M059J (cell line): ENCODE measurements at places on chromosomes 16 and 17.
A peak's percentile ranks its signal among the peaks of the same experiment; 100 is the strongest.

DNA sequence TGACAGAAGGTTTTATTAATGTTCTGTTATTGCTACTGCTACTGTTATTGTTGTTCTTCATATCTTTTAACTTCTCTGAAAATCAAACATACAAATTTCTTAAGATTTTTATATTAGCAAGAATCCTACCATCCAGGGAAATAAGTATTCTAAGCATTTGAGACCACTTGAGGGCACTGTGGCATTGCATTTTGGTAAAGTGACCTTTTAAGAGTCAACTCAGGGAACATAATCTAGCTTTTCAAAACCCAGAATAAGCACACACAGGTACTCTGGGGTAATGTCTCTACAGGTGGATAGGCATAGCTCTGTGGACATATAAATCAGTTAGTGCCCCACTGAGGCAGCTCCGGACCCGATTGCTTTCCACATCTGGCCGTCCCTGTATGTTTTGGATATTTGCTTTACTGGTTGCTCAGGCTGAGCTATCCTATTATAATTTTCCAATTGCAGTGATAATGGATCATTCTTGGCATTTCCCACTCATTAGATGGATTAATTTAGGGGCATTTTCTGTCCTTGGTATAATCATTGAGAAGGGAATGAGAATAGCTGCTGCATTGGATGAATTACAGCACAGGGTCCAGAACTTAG is 1425.1 kb upstream of the CDH8 start:
- peak; percentile 27 for DNase-seq

DNA sequence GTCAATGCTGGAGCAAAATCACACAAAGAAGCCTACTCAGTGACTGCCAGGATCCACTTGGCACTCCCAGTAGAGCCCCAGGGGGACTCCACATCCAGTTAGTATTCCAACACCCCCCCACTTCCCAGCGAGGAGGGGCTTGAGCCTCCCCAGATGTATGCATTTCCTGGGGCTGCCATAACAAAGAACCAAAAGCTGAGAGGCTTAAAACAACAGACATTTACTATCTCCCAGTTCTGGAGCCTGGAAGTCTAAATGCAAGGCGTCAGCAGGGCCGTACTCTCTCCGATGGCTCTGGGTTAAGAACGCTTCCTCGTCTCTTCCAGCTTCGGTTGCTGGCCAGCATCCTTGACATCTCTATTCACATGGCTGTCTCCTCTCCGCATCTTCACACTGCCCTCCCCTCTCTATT is 23.0 kb upstream of the GNA13 start:
- no peak for DNase-seq

DNA sequence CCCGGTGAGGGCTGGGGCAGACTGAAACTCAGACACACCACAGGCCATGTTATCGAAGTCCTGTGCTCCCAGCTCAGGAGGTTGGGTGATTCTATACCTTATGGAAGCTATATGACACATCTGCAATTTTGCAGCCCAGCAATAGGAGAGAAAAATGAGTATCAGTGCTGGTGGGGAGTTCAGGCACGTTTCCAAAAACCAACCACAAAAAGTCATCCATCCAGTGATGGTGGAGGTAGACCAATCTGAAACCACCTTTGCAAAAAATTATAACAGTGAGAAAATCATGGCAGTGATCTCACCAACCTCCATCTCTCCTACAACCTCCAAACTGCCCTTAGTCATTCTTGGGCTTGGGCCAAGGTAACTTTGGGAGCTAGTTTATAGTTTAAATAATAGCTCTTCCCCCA is 327.9 kb downstream of the SLC39A11 start:
- peak; percentile 84 for DNase-seq

DNA sequence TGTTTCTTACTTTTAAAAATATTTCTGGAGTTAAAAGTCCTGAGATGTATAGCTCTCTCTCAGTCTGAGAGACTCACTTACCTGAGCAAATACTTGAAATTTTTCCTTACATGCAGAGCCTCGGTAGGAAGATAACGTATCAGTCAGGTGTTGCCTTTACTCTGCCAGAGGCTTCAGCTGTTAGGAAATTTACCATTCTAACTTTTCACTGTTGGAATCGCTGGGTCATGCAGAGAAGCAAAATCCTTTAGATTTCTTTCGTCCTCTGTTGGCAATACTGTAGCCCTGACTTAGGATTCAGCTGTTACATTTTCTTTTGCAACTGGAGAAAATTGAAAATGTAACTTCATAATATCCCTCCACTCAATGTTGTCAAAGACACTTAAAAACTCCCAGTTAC is 20.0 kb upstream of the KCNJ16 start:
- no peak for DNase-seq

DNA sequence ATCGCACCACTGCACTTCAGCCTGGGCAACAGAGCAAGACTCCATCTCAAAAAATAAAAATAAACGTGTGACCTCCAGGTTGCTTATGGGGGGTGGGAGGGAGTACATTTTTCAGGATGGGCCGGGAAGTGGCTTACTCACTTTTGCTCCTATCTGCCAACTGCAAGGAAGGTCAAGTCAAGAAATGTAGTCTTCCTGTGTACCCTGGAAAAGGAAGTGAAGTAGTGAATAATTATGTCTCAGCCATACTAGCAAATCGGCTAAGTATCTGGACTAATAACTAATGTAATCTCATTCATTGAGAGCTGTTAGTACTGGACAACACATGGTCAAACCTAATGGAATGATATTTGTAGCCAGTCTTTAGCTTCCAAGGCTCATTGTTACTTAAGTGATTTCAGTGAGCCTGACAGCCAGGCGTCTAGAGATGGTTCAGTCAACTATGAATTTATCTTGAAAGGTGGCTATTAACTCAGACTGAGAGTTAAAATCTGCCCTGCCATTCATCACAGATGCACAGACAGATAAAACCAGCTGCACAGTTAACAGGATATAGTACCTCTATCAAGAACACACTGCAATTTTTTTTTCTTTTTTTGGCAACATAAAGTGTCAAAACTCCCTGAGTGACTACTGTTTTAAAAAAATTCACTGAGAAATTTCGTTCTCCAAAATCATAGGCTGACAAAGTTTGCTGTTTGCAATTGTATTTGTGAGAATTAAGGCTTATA is 3.7 kb upstream of the TACO1 start:
- no peak for DNase-seq

DNA sequence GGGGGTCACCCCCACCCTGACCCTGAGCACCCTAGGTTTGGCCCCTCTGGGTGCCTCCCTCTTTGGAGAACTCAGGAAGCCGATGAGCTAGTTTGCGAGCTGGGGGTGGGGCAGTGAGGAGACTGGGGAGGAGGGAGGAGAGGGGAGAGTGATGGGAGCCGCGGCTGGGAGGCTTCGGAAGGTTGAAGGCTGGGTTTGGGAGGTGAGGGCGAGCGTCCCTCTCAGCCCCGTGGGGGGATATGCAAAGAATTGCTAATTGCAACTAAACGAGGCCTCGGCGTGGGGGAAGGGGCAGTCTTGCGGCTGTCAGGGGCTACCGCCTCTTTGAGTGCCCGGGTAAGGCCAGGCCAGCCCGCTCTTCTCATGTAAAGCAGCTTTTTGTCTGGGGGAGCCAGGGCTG is 17.6 kb upstream of the FZD2 start:
- DNase-seq = no peak

DNA sequence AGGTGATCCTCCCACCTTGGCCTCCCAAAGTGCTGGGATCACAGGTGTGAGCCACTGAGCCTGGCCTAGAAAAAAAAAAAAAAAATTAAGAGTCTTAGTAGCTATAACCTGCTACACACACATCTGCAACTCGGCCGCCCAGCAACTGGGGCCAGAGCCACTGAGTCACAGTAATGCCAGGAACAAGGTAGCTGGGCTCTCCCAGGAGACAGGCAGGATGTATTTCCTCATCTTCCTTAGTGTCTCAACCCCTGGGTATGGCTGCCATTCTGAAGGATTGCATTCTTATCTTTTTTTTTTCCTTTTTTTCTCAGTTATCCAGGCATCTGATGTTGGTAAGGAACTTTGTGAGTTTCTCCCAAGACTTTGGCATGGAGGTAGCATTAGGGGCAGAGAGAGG is 7.1 kb upstream of the PSMD3 start:
- no peak for DNase-seq

DNA sequence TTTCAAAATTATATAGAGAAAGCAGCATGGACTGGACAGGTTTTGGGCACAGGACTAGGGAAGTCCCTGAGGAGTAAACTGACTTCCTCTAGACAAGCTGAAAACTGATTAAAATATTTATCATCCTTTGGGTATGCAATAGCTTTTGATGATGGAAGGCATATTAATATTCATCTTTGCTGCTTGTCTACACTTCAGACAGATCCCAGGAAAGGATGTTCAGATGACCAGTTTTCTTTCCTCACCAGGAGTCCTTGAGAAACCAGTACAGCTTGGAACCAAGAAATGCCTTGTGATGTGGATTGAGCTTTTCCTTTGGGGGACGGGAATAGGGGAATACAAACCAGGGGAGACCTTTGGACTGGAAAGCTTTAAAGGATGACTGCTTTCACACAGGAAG is 195.5 kb downstream of the FTO start:
- DNase-seq = no peak

DNA sequence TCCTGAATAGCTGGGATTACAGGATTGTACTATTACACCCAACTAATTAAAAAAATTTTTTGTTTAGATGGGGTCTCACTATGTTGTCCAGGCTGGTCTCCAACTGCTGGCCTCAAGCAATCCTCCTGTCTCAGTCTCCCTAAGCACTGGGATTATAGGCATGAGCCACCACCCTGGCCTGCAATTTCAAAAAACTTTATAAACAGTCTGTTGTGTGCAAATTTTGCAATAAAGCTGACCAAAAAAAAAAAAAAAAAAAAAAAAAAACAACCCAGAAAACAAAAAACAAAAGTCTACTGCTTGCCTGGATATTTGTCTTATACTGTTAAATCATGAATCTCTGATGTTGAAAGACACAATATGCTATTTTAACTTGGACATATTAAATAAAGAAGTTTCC is 4.4 kb downstream of the CREBBP start:
- no peak for DNase-seq

DNA sequence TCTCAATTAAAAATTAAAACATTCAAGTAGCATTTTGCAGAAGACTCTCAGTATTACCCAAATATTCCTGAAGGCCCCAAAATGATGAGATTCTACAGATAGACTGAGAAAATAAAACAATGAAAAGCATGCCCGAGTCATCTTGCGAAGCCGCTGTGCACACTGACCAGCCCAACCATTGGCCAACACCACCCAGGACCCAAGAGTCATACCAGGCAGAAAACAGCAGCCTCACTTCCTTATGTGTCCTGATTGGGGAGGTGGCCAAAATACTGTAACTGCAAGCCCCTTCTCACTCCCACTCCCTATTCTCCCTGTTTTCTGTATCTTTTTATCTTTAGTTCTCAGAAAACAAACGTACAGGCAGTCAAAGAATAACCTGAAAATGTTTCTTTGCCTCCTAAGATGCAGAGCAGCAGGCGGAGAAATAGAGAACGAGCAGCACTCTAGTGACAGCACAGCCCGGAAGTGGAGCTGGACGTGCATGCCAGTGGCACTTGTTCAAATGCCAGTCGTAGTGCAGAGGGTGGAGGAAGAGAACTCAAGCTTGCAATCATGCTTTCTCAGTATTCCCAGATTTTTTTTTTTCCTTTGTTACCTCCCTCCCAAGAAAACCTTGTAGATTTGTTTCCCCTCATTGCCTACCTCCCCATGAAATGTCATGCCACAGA is 182.3 kb upstream of the SOX9 start:
- DNase-seq = no peak
